Right renal pelvis (tissue), 4 donors: ENCODE measurements at places on chromosomes 13 and 19.

GRCh38 chr13:93727211-93728141 lies 500.9 kb downstream of the GPC6 start:
- no peak for DNase-seq

DNA sequence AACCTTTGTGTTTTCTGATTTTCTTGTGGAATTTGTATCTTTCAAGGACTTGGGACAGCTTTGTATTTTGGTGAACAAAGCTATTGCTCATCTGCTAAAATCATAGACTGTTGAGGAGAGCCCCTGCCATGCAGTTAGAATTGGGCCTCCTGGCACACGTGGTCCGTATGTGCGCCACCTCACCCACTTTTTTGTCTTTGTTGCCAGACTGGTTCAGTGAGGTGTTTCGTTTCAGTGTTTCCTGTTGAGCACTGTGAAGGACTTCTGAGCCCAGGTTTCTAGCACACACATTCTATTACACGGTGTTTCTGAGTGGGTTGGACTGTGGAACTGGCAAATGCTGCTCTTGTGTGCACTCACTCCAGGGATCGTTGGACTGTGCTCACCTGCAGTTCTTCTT lies 37.6 kb upstream of the RNF113B start:
- no peak for DNase-seq

- DNase-seq: no peak
Measured at GRCh38 chr13:26760832-26761582, 421 bp upstream of the GPR12 start.

- no peak for DNase-seq
Measured at GRCh38 chr19:33507021-33507956, 14.3 kb downstream of the PEPD start.

- no peak for DNase-seq
Measured at GRCh38 chr13:22690756-22691155, 490.0 kb upstream of the SGCG start.

DNA sequence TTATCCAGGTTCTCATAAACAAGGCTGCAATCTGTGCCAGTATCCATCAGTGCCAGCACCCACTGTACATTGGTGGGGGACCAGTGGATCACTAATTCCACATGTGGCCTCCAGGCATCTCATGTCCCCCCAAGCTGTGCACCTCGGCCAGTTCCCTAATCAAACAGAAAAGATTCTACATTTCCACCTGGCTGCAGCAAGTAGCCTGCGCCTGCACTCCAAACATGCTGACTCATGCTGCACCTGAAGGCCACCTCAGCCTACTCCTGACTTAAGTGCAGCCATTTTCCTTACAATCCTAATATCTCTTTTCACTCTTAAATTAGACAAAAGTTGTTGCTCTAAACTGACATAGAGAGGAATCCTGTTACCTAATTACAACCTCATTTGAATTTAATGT lies 729.4 kb upstream of the MIR17HG start:
- no peak for DNase-seq

DNA sequence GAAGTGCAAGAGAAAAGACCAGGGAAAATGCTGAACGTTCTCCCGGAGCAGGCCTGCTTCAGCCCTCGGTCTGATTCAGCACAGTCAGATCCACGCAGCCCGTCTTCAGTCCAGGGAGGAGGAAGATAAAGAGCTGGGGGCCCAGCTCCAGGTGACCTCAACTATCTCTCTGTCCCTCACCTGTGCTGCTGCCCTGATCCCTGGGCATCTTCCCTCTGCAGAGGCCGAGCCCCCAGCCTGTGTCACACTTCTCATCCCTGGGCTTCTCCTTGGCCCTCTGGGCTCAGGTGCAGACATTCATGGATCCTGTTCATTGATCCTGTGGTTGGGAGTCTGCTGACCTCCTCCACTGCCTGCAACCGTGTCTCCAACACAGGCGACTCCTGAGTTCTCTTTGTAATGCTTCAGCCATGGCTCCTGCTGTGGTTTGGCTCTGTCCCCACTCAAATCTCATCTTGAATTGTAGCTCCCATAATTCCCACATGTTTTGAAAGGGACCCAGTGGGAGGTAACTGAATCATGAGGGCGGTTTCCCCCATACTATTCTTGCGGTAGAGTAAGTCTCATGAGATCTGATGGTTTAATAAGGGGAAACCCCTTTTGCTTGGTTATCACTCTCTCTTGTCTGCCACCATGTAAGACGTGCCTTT lies 27.9 kb downstream of the COL4A2 start:
- DNase-seq: no peak

DNA sequence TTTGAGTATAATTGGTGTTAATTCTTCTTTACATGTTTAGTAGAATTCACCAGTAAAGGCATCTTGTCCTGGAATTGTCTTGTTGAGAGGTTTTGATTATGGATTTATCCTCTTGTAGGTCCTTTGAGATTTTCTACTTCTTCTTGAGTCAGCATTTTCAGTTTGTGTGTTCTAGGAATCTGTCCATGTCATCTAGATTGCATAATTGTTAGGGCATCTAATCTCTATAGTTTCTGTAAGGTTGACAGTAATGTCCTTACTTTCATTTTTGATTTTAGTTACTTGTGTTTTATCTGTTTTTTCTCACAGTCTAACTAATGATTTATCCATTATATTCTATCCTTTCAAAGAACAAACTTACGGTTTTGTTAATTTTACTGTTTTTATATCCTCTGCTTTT lies 492.0 kb downstream of the FGF9 start:
- no peak for DNase-seq
